Chondrocyte (in vitro differentiated cells): ENCODE measurements at places on chromosomes 2 and 18. TPM values are rescaled to one million over a fixed set of nuclear protein-coding genes. Genes with fewer than 3 reads are reported as not detected.

The GCG gene
- 0.31 TPM in 1 of 3 replicates, not detected in the others for total RNA-seq

The RAX gene
- total RNA-seq, result not detected in 3 replicates

The KIAA1328 gene
- 6.3 to 10.4 TPM (median 6.3 TPM) in 3 replicates for total RNA-seq

The RFTN2 gene
- 11.5 to 28.5 TPM (median 13.6 TPM) in 3 replicates for total RNA-seq

The KRTCAP3 gene
- total RNA-seq, result 1.1 to 3.6 TPM (median 1.4 TPM) in 3 replicates

The REG1B gene
- total RNA-seq, result not detected in 3 replicates

The COBLL1 gene
- 37.9 to 43.7 TPM (median 40.2 TPM) in 3 replicates for total RNA-seq
